Astrocyte of the hippocampus (primary cell): ENCODE measurements at places on chromosomes 6 and 20.

GRCh38 chr6:163705923-163706322, 291.4 kb downstream of the QKI start:
- no peak for DNase-seq

- peak; percentile 22 for DNase-seq
Measured at GRCh38 chr6:39369987-39370386, 47.5 kb upstream of the KCNK16 start.

DNA sequence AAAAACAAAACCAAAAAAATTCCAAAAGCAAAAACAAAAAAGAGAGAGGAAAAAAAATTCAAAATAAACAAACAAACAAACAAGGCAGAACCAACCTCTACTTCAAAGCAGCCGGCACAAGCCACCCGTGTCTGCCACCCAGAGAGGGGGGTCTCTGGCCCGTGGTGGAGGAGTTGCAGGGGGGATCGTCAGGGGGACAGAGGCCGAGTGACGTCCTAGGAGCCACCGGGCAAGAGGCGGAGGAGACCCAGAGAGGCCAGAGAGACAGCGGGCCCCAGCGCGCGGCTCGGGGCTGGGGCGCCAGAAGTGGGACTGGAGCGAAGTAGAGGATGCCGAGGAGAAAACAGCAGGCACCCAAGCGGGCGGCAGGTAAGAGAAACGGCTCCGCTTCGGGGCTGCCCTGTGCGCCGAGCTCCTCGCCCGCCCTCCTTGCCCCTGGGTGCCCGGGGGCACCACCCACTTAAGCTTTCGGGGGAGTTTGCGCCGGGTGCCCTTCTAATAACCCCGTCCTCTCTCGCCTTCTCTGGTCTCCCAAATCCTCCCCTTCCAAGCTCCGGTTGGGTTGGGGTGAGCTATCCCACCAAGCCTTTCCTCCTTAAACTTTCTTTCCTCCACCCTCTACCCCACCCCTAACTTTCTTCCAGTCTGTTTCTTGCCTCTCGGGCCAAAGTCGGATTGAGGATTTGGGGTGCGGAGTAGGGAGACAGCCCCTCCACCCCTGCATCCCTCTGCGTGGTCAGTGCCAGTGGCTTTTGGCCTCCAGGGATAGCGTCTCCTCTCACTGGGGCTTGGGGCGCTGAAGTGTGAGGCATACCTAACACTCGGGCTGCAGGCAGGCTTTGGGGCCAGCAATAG, 1.0 kb downstream of the TSHZ2 start:
- DNase-seq, result peak; percentile 48

GRCh38 chr6:70709826-70710225, 42.1 kb downstream of the SMAP1 start:
- peak; percentile 51 for DNase-seq

DNA sequence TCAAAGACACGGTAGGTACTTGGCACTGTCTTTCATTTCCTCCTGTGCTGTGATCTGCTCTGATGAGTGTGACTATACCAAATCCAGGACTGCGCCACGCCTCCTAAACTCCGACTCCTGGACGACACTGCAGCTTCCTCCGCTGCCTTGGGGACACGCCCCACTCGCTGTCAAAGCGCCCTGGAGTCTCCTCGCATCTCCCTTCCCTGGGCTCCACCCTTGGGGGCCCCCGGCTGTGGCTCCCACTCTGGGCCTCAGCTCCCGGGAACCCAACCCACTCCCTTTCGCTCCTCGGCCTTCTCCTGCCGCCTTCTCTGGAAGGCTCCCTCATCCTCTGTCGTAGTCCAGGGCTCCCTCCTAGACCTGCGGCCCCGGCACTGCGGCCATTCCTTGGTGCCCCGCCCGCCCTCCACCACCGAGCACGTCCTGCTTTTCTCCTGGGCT, 61.2 kb downstream of the RSPH3 start:
- DNase-seq, result no peak

DNA sequence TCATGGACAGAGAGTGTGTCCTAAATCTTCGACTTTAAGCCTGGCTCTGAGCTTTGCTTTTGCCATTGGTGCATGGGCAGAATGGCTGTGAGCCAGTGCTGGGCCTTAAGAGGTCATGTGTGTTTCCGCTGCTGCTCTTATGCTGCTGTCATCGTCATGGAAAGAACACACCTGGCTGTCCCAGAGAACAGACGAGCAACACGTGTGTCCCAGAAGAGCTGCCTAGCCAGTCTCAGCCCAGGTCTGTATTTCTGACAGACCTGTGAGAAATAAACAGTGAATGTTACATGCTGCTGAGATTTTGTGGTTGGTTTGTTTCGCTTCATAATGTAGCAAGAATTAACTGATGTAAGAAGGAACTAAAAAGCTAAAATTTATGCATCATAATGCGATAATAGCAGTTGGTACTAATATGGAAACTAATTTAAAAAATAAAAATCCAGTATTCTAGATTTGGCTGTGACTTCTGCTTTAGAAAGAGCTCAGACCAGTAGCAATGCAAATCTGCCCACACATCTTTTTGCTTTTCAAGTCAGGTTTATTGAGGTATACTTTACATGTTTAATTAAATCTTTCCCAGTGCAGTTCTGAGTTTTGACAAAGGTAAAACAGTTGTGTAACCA, 11.5 kb upstream of the SCP2D1 start:
- no peak for DNase-seq

- DNase-seq, result peak; percentile 92
Measured at GRCh38 chr6:44071670-44072451, 55.4 kb downstream of the MRPL14 start.

- DNase-seq, result no peak
Measured at GRCh38 chr6:102493485-102493884, 1100.0 kb downstream of the GRIK2 start.

- peak; percentile 32 for DNase-seq
Measured at GRCh38 chr6:32972353-32973143, 4.2 kb downstream of the BRD2 start.

DNA sequence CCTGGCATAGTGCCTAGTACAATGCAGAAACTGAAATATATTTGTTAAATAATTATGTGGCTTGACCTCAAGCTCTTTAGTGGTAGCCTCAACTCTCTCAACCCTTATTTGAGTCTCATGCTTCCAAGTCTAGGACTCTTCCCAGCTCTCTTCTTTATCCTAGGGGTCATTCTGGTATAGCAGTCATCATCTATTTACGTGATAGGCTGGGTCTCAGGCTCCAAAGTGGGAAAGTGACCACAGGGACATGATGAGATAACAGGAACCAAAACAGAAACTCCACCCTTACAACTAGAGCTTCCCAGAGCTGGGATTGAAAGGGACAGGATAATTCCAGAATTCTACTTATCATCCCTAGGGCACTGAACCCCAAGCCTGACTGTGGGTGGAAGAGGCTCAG, 17.7 kb upstream of the MAP3K7 start:
- no peak for DNase-seq

DNA sequence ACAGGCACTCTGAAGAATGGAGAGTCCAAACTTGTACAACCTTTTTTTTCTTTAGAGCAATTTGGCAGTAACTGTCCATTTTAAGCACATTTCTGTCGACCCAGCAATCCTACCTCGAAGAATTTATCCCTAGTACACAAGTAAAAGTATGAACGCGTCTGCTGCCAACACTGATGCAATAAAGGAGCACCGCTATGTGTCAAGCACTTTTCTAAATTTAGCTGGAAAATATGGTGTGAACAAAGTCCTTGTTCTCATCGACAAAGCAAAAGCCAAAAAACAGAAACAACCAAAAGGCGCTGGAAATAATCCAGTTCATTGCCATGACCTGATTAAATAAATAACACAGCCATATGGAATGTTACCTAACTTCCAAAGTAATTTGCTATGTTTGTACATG, 1.1 kb downstream of the DPM1 start:
- peak; percentile 23 for DNase-seq

DNA sequence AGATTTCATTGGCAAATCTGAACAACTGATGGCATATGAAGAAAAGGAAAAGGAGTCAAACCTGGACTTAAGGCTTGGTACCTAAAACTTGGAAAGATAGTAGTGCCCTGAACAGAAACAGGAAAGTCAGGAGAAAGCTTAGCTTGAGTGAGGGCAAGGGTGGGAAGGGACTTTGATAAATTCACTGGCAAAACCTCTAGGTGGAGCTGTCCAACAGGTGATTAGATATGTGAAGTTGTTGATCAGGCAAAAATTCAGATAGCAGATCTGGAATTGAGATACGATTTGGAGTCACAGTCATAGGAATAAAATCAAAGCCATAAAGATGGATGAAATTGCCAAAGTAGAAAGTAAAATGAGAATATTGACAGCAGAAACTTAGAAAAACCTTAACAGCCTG, 16.1 kb upstream of the ZNF292 start:
- DNase-seq, result peak; percentile 59

- peak; percentile 76 for DNase-seq
Measured at GRCh38 chr20:24469116-24469893, at the start of gene SYNDIG1. TSS of gene SYNDIG1 (plus strand) at chr20:24469629. CDS start at chr20:24543098, 73,469 bp downstream.

DNA sequence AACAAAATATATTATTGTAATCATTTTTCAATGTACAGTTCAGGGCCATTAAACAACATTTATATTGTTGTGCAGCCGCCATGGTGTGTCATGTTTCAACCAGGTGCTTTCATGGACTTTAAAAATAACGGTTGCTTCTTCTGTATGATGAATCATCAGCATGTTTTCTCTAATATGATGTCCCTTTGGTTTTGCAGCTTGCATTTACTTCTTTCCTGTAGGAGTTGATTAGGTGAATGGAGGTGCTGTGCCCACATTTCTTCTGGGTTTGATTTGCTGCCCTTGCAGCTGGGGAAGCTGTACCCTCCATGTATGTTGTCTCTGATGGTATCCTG, 54.9 kb upstream of the TULP4 start:
- no peak for DNase-seq

GRCh38 chr6:56862415-56863175, 92.3 kb upstream of the BEND6 start:
- DNase-seq, result no peak

- DNase-seq, result peak; percentile 95
Measured at GRCh38 chr20:324177-325044, 941 bp upstream of the SOX12 start.

DNA sequence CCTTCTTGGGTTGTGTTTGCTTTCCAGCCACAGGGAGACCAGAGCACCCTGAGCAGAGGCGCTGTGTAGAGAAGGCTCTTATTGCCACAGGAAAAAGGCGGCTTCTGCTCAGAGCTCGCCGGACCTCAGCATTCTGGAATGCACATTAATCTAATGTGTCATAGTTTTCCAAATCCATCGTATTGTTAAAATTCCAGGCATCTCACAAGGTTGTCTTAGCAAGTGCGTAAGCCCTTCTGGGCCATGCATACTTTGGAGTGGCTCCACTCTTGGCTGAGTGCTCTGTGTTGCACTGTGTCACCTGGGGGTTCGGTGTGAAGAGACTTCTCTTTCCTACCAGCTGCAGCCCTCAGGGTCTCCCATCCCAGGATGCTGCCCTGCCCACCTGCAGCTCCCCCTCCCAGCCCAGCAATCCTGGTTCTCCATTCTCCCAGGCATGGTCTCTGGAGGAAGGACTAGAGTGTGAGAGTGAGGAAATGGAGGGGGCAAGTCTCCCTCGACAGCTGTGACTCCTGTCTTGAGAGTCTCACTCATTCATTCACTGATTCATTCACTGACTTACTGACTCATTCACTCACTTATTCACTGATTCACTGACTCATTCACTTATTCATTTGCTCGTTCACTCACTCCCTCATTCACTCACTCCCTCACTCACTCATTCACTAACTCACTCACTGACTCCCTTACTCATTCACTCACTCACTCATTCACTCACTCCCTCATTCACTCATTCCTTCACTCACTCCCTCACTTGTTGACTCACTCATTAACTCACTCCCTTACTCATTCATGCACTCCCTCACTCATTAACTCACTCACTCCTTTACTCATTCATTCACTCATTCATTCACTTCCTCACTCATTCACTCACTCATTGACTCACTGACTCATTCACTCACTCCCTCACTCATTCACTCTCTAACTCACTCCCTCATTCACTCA, 83.7 kb upstream of the MPC1 start:
- peak; percentile 93 for DNase-seq

DNA sequence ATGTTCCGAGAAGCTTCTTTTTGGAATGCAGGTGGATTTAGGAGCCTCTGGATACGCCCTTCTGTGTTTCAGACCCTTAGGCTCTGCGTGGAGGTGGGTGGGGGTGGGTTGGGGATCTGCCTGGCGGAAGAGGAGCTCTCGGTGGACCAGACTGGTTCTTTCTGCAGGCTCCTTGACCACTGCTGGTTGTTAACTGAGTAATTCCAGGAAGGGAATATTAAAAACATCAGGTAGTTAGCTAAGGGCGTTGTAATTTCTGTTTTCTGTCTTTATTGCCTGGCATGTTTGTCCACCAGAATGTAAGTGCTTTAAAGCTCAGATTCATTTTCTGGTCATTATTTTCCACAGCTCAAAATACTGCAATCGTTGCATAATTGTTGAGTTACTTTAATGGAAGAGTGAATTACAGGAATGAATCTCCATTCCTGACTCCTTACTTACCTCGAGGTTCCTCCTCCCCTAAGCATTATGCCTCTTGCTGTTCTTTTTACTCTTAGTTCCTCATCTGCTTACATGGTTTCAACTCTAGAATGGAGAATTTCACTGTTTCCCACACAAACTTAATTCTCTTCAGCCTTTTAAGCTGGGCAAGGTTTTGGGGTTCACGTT, 5.9 kb downstream of the CDYL start:
- DNase-seq, result peak; percentile 28

DNA sequence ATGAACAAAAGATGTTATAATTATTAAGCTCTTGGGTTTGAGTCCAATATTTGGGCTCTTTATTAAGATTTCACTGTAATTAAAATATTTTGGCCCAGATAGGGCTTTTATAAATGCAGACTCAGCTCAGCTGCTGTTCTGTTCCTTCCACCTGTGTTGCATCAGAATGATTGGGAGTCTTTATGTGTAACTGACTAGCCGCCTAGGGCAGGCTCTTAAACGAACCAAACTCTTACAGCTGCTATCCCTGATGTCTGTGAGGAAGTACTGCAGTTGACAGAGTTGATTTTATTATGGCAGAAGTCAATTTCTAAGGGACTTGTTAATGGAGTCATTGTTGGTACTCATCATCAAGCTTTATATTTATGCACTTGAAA, 144.7 kb downstream of the MYO6 start:
- no peak for DNase-seq

GRCh38 chr6:149962461-149963211, 1.1 kb upstream of the ULBP1 start:
- no peak for DNase-seq

- DNase-seq, result no peak
Measured at GRCh38 chr6:79005497-79005896, 72.6 kb downstream of the PHIP start.

DNA sequence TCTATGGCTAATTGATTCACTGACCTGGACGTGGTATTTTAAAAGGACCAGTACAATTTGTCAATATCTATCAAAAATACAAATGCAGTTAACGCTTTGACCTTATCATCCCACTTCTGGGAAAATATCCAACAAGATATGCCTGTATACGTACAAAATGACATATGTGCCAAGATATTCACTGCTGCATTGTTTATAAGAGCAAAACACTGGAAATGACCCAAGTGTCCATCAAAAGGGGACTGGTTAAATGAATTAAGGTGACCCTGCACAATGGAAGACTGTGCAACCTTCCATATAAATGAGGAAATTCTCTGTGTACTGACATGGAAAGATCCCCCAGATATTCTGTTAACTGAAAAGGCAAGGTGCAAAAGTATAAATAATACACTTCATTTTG, 13.9 kb downstream of the TRAM2 start:
- DNase-seq, result no peak

GRCh38 chr6:21295506-21296240, 297.9 kb upstream of the SOX4 start:
- DNase-seq, result no peak
